ENCODE measurements at places on chromosomes 4 and X.

DNA sequence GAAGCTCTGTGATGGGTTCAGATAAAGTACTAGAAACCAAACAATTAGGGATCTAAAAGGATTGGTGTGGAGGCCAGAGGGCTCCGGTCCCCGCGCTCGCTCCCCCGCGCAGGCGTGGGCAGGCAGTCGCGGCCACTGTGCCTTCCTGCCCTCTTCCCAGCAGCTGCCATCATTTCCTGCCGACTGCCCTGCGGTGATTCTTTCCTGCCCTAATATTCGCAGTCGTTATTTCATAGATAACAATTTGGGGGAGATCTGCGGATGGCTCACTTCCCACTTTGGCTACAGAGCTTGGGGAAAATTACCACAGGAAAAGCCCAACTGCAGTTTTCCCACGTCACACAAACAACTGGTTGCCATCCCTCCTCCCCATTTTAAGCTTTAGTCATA lies 2.2 kb downstream of the GRIA2 start:
- DNase-seq = no peak

DNA sequence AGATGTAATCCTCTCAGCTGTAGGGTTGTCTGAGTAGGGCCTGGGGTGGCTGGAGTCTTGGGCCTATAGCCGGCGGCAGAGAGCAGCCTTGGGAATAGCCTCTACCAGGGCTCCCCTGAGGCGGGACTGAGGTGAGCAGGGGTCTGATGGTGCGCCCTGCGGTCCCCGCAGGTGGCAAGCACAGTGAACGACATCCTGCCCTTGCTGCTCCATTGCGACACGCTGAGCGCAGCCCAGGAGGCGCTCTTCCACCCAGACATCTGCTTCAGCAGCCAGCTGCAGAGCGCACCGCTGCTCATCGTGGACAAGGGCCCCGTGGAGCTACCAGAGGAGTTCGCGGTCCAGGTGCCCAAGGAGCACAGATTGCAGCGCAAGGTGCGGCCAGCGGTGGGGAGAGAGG lies 317.0 kb downstream of the ADGRL3 start:
- no peak for DNase-seq

DNA sequence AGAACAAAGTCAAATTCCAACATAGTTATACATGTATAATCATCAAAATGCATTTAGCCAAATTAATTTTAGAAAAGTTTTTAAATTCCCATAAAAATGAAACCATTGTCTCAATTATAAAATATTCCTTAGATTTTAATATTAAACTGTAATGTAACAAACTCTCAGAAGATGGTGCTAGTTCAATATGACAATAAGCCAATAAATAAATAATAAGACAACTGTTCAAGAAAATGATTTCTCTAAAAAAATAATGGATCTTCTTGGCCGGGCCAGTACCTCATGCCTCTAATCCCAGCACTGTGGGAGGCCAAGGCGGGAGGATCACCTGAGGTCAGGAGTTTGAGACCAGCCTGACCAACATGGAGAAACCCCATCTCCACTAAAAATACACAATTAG lies 80.3 kb downstream of the RAB28 start:
- DNase-seq = no peak

DNA sequence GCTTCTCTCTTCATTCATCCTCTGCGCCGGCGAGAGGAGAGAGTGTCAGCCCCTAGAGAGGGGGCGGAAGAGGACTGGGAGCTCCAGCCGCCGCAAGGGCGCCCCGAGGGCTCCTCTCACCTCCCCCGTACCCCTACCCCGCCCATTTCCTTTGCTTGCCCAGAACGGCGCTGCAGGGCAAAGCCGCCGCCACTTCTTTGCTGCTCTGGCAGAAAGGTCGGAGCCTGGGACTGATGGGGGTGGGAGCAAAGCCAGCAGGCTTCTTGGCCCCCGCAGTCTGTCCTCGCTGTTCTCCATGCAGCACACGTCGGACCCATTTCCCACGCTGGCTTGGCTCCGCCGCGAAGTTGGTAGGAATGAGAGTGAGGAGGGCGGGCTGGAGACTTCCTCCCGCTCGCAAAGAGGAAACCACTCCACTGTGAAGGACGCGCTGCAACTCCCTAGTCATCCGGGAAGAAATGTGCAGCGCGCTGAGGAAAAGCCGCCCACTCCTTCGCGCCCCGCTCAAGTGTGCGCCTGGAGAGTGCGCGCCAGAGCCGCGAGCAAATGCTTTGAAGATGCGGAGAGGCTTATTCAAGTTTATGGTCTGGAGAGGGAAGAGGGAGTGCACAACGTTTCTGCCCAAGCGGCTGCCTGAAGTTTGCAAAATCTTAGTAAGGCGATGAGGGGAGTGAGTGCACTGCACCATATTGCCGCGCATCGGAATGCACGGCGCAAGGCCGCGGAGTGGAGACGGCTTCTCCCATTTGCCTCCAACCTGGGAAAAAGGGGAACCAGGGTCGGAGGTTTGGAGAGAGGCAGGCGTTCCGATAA lies 2.8 kb upstream of the PCDH7 start:
- DNase-seq = no peak

- DNase-seq = no peak
These were observed at the start of gene NKX1-1 for GRCh38 chr4:1406394-1406980. Gene NKX1-1 (minus strand): TSS chr4:1406442. CDS start chr4:1406442, 0 bp downstream.

GRCh38 chr4:8709050-8709728 lies 116.6 kb downstream of the CPZ start:
- no peak for DNase-seq

GRCh38 chr4:103634236-103634635 lies 85.5 kb downstream of the TACR3 start:
- DNase-seq = no peak

DNA sequence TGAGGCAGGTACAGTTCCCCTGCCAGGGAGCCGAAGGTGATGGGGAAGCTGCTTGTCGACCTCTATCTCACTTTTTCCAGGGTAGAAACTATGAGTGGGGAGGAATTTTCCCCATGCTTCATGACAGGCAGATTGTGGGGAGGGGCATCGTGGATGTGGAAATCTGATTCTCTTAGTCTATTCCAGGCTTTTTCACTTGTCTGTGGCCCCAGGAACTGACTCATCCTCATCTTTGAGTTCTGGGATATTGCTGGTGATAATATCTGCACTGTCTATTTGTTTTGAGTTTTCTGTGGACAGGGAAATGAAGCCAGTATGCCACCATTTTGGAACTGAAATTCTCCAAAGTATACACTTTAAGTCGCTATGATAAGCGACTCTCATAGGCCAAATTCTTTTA lies 7.6 kb upstream of the TLR2 start:
- DNase-seq = no peak

DNA sequence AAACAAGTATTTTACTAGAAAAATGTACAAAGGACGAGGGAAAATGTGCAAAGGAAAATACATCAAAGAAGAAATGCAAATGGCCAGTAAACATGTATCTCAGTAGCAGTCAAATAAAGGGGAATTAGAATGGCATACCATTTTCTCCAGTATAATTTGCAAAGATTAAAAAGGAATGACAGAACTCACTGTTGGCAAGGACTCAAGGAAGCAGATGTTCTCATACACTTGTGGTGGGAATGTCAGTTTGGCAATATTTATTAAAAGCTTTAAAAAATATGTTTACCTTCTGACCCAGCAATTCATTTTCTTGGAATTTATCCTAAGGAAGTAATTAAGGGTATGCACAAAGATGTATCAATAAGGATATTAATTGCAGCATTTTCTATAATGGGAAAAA lies 7.6 kb downstream of the CLCN5 start:
- no peak for DNase-seq

GRCh38 chr4:140330311-140330900 lies 43.0 kb upstream of the SCOC start:
- no peak for DNase-seq

GRCh38 chr4:37803348-37803973 lies 23.0 kb upstream of the PGM2 start:
- no peak for DNase-seq

- no peak for DNase-seq
These were observed 270.6 kb downstream of the BANK1 start for GRCh38 chr4:102061133-102061532.

DNA sequence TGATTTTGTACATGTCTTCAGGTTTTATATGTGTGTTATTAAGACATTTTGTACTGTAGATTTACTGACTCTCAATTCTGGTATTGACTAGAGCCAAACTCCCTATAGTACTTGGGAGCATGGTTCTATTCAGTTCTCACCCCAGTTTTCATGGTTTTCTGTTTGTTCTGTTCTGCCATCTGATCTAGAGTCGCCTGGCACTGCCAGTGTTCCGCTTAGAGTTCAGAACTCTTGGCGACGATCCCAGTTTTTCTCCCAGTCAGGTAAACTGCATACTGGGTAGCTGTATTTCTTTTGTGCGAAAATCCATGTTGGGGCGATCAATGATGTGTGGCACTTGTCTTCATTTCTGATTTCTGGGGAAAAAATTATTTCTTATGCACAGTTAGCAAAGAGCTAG lies 78.0 kb downstream of the PHOX2B start:
- DNase-seq = no peak

DNA sequence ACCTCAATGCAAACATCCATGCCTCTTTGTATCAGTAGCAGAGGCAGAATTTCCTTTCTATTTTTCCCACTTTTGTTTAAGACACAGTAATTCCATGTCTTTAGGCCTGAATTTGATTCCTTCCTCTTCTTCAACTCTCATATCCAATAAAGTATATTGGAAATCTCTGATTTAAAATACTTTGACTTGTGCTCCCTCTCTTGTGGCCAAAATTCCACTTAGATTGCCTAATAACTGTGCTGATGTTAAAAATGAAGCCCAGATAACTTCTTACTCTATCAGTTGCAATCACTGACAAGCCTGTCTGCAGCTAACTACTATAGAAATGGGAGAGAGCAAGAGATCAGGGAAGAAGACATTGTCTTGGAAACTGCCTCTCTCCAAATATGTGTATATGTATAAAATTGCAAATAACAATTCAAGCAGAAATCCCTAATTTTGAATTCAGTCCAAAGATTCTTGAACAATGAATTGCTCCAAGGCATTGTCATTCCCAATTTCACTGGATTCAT lies 163.5 kb upstream of the SPIN4 start:
- no peak for DNase-seq

GRCh38 chr4:1415681-1415981 lies 9.4 kb upstream of the NKX1-1 start:
- no peak for DNase-seq

- DNase-seq = no peak
These were observed 89.8 kb upstream of the GPRIN3 start for GRCh38 chr4:89397441-89397840.

- DNase-seq = no peak
These were observed 10.4 kb downstream of the RAB9A start for GRCh38 chrX:13699183-13699826.

DNA sequence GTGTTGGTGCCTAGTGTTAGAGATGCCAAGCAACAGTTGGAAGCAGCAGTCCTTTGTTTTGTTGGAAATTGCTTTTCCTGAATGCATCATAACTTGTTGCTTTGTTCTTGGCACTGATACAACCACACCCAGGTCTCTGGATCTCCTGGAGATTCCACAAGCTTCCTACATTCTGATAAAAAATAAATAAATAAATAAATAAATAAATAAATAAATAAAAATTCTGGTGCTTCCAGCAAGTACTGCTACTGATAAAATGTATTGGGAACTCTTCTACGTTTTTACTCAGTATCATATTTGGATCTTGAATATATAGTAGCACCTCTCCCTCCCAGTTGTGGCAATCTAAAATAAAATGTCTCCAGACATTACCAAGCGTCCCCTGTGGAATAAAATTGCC lies 62.7 kb upstream of the GRID2 start:
- DNase-seq = no peak

- DNase-seq = no peak
These were observed 30.2 kb upstream of the CYP4V2 start for GRCh38 chr4:186161138-186161537.

DNA sequence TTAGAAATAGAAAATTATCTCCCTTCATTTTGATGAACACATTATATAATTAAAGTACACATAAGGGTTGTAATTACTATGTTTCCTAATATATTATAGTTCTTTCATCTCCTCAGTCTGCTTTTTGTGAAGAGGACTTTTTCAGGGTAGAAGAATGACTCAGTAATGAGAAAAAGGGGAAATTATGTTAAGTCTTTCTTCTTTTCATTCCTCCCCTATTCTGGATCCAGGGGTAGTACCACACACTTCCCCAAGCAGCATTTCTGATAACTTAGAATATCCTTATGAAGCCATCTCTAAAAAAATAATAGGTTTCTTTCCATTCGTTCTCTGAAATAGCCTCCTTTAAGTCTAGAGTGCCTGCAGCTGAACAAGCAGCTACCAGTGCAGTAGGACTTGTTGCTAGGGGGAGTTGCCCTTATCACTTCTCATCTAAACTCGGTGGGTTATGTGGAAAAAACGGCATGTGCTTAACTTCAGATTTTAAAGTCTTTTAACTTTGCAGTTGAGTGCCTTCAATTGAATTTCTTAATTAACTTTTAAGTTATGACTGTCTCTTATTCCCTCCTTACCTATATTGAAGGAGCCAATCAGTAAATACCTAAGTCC lies 184.8 kb downstream of the ARHGAP24 start:
- DNase-seq = no peak

DNA sequence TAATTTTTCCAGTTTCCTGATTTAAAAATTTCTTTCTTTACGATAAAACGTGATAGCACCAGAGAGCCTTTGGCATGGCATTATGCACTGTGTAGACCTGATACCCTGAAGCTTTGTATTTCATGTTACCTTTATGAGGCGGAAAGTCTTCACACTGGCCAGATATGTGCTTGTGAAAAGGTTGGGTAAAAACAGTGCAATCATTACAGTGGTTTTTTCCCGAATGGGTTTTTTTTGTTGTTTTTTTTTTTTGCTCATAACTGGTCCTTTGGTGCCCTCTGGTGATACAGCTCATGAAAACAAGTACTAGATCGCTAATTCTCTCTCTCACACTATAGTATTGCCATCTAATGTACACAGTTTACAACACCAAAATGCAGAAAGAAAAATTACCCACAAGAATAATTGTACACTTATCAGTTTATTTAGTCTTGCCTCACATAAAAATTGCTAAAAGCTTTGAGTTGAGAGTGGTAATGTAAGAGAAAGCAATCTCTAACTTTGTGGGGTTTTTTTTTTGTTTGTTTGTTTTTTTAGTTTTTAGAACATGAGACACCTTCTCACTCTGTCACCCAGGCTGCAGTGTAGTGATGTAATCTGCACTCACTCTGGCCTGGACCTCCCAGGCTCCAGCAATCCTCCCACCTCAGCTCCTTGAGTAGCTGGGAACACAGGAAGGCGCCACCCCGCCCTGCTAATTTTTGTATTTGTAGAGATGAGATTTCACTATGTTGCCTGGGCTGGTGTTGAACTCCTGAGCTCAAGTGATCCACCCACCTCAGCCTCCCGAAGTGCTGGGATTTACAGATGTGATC lies 21.3 kb downstream of the SPCS3 start:
- no peak for DNase-seq

DNA sequence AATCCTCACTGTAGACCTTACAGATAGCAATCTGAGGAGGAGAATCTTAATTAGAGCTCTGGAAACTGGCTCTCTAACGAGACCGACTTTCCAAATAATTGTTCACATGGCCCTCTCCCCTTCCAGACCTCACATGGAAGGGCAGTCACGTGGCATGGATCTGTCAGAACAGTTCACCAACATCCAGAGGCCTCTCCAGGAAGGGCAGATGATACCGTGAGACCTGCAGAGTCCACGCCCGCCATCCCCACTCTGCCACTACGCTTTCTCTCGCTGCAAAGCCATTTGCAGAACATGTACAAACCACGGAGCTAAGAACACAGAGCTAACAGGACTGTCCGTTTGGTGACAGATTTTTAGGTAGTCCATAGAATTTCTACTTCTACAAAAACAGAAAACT lies 20.7 kb downstream of the FAT1 start:
- DNase-seq = no peak

GRCh38 chr4:38149997-38150671 lies 189.9 kb downstream of the PTTG2 start:
- no peak for DNase-seq

Data from NCI-H1930 (cell line).